Left colon (tissue), 2 donors: ENCODE measurements at places on chromosomes 12 and 14. TPM values are rescaled to one million over a fixed set of nuclear protein-coding genes. Genes with fewer than 3 reads are reported as not detected.

The LARP4 gene
- total RNA-seq: 50.3 TPM

The SLC4A8 gene
- 1.8 TPM for total RNA-seq

The B3GNT4 gene
- 0.43 TPM for total RNA-seq

DNA sequence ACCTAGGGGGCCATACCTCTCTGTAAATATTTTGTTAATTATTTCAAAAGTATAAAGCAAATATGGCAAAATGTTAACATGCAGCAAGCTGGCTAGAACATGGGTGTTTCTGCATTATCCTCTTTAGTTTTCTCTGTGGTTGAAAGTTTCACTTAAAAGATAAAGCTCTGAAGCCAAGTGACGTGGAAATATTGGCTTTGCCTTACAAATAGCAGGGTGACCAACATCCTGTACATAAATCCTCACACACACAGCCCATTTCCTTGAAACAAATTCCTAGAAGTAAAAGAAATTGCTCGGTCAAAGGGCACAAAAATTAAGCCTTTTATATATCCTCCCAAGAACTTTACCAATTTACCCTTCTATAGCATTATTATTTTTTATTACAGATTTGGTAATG is 10.6 kb upstream of the VWF start:
- no peak for DNase-seq

- DNase-seq: peak; percentile 38
These were observed 180.8 kb downstream of the ADCK1 start for GRCh38 chr14:77980475-77981321.

DNA sequence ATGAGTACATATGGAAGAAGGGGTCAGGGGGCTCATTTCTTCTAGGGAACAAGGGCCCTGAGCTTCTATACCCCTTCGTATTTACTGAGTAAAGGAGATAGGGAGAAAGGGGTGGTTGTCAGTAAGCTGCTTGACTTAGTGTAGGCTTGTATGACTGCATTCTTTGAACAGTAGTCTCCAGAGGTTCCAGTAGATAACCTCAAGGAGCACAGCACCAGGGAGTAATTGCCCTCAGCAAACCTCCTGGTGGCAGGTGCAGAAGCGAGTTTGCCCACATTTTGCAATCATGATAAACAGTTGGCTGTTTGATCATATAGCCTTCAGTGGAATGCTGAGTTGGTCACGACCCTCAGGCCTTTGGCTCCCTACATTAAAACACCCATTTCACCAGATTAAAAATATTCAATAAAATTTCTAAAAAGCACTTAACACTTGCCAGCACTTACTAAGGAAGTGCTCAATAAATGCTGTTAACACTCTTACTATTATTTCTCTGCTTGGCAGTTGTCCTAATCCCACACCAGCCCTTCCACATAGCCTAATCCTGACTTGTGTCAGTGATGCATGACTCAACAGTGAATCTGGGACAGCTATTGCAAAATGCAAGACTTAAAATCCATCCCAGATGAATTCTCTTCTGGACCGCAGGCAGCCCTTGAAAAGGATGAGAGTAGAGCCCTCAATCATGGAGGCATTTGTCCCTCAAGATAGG is 3.7 kb upstream of the DHRS4L2 start:
- no peak for DNase-seq

GRCh38 chr12:94714378-94715114 is 64.2 kb upstream of the TMCC3 start:
- no peak for DNase-seq

DNA sequence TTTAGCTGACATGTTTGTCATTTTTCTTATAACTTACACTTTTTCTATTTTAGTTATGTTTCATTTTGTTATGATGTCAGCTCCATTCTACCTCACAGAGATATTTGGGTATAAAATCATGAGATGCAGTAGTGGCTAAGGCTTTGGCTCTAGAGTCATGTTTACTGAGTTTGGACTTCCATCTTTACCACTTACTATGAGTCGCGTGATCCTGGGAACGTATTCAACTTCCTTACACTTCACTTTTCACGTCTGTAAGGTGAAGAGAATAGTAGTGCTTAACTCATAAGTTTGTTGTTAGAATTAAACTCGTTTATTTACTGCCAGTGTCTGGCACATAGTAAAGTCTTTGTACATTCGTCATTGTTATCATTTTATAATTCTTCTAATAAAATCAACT is 126.3 kb downstream of the ERC1 start:
- no peak for DNase-seq

GRCh38 chr14:93953263-93953662 is 23.1 kb downstream of the ASB2 start:
- DNase-seq: no peak
